ENCODE measurements at places on chromosomes 1 and 21.

DNA sequence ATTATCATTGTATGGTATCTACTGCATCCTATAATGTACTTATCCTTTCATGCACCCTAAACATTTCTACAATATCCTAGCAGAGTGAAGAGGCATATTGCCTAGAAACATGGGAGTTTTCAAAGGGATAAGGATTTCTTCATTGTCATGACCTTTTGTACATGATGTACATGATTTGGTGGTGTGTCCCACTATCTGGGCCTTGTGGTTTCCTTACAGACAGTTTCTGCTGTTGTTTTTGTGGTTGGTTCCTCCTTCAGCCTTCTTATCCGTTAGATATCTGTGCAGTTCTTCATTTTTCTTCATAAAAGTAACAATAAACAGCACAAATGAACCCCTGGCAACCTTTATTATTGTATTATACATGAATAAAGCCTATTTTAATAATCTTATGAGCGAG, 70.4 kb upstream of the BACH1 start:
- ATAC-seq, result no peak

DNA sequence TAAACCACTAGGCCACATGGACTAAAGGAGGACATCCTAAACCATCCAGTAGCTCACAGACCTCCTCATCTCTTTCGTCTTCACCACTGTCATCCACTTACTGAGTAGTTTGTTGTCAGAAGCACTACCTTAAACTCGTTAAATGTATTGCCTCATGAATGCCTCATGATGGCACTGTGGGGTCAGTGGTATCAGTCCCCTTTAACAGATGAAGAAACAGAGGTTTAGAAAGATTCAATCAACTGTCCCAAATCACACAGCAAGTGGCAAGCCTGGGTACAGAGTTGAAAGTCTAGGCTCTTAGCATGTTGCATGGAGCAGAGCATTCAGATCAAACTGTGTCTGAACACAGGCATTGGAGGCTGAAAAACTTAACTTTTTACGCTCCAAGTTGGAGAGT, 183.6 kb upstream of the KIAA0040 start:
- ATAC-seq, result no peak

- ATAC-seq, result no peak
Observed at GRCh38 chr1:77687519-77687906, 5.1 kb upstream of the ZZZ3 start.

DNA sequence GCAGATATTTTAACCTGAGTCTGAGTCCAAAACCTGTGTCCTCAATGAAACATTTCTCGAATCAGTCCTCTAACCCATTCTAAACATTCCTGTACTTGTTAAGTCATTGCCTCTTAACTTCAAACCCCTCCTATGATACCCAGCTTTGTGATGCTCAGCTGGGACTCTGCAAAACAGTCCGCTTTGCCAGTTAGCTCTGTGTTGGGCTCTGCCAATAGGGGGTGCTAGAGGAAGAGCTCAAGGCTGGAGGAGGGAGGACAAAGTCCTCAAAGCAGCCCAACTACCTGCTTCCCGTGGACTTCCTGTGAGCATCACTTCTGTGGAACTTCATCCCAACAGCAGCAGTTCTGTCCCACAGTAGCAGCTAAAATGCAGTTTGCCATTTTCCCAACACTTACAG, 38.1 kb upstream of the SYT14 start:
- ATAC-seq, result no peak

DNA sequence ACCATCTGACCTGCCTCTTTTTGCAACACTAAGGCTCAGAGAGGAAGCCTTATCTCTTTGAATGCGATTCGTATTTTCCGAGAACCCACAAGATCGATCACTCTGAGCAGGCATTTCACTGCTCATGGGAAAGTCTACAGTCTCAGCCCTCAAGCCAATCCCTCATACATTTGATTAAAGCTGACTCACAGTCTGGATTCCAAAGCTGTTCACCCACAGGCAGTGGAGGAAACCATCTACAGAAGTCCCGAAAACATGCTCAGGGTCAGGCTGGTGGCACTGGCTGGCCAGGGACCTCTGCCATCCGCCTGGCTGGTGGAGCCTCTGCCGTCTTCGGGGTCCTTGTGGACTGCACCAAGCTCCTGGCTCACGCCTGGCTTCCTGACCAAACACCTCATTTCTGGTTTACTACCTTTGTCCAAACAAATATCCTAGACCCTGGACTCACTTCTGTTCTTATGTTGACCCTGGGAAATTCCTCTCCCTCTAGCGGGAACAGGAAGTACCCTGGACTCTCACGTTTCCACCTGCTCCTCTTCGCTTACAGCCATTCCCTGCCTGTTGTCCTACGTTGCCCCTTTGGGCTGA, 650.0 kb downstream of the SMYD3 start:
- ATAC-seq, result no peak

DNA sequence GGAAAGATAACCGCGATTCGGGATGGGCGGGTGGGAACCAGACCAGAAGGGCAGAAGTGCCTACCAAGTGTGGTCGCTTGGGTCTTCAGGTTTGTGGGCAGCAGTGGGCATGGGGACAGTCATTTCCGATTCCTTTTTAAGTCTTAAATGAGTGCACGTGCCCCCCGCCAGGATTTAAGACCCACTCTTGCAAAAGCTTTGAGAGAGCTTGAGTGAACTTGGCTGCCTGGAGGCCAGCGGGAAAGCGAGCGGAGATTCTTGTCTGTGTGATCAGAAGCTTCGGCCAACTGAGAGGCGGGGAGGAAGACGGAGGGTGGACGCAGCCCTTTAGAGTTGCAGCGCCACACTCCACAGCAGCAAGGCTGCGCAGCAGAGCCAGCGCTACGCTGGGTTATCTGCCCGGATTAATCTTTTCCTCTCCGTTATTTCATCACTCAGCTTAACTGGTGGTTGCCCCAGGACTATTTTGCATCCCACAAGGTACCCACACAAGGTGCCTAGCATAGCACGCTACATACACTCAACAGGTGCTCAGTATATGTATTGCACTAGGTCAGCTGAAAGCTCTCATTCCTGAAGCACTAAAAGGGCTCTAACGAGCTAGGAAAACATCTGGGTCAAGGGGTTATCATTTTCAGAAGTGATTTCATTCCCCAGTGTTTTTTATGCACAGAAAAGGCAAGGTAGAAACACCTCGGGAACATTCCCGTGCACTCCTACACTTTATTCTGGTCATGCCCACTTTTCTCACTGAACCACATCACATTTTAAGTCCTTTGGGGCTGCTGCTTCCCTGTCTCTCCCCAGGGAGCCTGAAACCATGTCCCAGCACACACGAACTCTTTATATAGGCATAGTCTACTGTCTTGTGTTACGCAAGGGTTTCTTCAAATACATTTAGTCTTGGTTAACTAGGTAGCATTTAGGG, 1.5 kb upstream of the BATF3 start:
- peak; percentile 49 for ATAC-seq

DNA sequence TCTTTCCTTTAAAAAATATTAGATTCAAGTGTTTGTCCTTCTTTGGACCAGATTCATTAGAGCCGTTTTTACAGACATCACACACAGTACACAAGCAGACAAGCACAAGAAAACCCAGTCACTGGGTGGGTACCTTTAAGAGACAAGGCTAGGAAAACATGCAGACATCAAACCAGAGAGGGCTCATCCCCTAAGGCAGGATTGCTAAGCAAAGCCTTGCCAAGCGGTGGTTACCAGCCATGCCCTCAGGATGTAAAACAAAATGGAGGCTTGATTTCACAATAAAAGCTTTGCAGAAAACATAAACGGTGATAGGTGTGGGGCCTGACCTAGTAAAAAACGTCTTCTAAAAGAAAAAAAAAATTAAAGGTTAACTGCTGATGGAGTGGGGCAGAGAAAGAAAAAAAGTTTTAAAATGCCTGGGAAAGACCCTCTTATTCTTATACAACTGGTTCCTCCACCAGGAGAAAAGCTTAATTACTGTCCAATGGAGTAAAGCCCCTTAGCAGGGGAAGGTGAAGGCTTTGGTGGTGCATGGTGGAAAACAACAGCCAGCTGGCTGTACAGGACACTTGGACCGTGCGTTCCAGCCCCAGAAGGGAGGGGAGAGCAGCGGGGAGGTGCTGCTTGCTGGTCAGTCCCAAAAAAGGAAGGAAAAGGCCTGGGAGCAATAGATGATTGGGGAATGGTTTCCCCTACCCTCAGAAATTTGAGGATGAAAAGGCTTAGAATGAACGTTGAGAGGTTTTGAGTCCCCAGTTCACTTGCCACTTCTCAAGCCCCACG, 30.4 kb upstream of the FMO1 start:
- no peak for ATAC-seq

DNA sequence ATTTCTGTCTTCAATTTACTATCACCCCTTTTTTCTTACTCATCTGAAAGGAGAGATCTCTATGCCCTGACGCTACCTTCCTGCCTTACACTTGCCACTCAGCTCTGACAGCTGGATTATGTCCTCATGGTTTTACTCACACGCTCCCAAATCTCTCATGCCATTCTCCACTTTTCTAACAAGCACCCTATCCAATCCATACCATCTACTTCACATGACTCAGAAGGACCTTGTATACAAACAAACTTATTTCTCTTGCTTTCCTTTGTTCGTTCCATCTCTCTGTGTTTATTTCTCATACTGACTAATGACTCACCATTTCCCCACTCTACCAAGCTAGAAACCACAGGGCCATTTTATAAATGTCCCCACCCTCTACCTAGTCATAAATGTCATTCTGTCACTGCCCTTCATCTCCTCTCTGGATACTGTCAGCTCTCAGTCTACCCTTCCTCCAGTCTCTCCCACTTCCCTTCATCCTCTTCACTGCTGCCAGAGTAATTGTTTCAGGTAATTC, 87.3 kb downstream of the USP24 start:
- no peak for ATAC-seq

- no peak for ATAC-seq
Observed at GRCh38 chr1:8711151-8711550, 106.3 kb downstream of the RERE start.

DNA sequence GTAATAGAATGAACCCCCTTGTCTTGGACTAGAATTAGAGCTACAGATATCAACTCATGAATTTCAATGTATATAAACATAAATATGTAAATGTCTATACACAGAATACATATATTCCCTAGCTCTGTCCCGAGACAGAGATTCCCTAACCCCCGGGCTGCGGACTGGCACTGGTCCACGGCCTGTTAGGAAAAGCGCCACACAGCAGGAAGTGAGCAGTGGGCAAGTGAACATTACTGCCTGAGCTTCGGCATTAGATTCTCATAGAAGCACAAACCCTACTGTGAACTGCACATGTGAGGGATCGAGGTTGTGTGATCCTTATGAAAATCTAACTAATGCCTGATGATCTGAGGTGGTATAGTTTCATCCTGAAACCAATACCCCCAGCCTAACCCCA, 51.2 kb downstream of the PIK3R3 start:
- ATAC-seq, result no peak

GRCh38 chr21:36125512-36126207, 9.2 kb upstream of the CBR3 start:
- no peak for ATAC-seq

- ATAC-seq, result no peak
Observed at GRCh38 chr1:95583661-95584210, 349.7 kb downstream of the RWDD3 start.

GRCh38 chr1:59094001-59094400, 202.9 kb upstream of the FGGY start:
- no peak for ATAC-seq

- ATAC-seq, result peak; percentile 81
Observed at GRCh38 chr1:53526451-53527101, 67.4 kb downstream of the DMRTB1 start.

DNA sequence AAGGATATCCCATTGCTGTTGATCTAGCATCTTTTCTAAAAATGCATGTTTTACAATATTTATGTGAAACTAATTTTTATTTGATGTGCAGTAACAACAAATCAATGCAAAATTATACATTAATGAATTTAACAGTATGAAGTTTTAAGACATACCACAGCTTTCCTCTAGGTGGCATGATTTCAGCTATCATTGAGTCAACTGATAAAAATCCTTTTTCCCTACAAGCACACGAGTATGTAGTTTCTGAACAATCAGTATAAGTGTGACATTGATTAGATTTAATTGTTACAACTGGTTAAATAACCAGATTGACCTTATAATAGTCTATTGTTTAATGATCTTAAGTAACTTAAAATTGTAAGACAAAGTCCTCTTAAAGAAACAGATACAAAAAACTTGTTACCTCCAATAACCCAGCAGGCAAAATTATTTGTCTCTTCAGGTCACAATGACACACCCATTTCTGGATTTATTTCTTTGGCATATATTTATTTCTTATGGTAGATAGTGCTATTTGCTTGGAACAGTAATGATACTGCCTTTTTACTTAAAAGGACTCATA, 5.8 kb upstream of the TGFB2 start:
- no peak for ATAC-seq

DNA sequence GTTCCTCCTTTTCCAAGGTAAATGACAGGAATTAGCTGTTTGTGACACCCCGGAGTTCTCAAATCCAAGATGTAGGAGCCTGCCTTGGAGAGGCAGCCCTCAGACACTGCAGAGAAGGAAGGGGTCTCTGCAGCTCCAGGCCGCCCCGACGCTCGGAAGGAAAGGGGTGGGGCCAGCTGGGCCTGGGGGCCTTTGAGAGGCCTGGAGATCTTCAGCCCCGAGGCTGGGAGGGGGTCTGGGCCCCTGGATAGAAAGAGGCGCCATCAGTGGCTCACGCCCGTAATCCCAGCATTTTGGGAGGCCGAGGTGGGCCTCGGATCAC, 1.1 kb upstream of the TNFRSF18 start:
- no peak for ATAC-seq

DNA sequence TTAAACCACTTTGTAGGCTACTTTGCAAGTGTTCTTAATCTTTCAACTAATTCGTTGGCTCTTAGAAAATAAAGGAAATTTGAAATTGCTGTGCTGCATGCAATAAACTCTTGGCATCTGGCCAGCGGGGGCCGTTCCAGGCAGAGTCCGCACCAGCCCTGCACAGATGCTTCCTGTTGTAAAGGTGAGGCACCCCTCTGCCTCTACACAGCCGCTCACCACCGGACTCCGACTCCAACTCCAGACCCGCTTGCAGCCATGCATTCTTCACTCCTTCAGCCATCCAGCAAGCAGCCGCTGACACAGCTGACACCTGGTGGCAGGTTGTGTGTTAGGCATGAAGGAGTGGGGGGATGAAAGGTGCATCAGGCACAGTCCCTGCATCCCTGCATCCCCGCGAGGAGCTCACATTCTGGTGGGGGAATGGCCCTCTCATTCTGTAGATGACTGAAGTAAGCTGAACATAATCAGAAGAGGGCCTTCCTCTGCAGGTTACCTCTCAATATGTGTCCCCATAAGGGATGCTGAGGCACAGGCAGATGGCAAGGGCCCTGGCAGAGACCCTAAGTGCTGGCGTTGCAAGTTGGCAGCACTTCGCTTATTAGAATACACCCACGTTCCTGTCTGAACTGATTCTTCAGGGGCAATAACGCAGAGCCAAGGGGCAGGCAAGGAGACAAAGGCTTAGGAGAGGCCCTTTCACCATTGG, 56.8 kb downstream of the GLIS1 start:
- peak; percentile 53 for ATAC-seq

- ATAC-seq, result no peak
Observed at GRCh38 chr1:92538413-92539061, 51.8 kb upstream of the GFI1 start.

GRCh38 chr1:37234941-37235418, 200.7 kb upstream of the GRIK3 start:
- peak; percentile 75 for ATAC-seq

Data from motor neuron (in vitro differentiated cells).